ENCODE measurements at places on chromosomes 4 and X.

GRCh38 chr4:150332086-150332485 is 249.9 kb upstream of the MAB21L2 start:
- DNase-seq: no peak

- no peak for DNase-seq
These were observed 262.1 kb upstream of the NR3C2 start for GRCh38 chr4:148704291-148704690.

DNA sequence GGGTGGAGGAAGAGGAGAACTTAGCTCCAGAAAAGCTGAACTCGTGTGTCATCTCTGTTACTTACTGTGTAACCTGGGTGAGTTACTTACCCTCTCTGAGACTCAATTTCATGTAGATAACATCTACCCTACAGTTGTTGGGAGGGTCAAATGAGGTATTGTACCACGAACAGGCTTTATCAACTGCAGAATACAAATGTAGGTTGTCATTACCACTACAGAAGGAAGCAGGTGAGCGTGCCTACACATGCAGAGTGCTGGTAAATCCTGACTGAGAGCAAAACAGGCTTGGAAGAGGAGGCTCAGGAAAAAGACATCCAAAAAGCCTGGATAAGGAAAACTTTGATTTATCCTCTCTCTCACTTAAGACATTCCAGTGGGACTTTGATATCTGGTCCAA is 7.2 kb downstream of the PIGA start:
- no peak for DNase-seq

DNA sequence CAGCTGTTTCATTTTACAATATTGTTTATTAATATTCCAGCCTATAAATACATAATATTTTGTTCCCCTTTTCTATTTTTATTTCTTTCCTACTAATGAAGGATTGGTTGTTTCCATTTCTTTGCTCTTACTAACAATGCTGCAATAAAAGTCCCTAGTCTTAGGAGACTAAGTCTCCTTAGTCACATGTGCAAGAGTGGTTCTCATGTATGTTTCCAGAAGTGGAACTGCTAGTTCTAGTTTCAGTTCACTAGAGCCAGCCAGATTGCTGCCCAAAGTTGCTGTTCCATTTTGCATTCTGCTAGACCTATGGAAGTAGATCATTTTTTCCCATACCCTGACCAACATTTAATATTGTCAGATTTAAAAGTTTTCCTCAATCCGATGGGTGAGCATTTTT is 44.3 kb downstream of the CNGA1 start:
- no peak for DNase-seq

DNA sequence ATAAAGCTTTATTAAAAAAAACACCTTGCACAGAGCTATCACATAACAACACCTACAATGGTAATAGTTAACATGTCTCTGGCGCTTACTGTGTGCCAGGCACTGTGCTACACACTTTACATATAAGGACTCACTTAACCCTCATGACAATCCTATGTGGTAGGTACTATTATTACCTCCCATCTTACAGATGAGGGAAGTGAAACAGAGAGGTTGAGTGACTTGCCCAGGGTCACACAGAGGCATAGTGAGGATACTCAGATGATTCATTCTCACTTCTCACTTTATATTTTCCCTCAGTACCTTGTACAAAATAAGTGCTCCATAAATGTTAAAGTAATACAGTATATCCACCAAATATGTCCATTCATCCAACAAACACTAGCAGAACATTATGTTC is 43.4 kb upstream of the IQSEC2 start:
- no peak for DNase-seq

DNA sequence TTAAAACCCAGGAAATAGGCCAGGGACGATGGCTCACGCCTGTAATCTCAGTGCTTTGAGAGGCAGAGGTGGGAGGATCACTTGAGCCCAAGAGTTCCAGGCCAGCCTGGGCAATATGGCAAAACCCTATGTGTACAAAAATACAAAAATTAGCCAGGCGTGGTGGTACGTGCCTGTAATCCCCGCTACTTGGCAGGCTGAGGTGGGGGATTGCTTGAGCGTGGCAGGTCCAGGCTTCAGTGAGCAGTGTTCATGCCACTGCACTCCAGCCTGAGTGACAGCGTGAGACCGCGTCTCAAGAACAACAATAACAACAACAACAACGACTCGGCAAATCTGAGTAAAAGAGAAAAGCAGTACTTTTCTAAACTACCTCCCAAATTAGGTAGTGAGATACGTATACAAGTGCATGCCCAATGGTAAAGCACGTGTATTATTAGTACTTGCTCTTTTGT is 13.0 kb upstream of the NDUFC1 start:
- no peak for DNase-seq

GRCh38 chrX:153549807-153550206 is 32.4 kb downstream of the ATP2B3 start:
- DNase-seq: no peak

- no peak for DNase-seq
These were observed 101.9 kb downstream of the TET2 start for GRCh38 chr4:105248613-105249012.

GRCh38 chrX:9081271-9081670 is 47.3 kb upstream of the FAM9B start:
- no peak for DNase-seq

DNA sequence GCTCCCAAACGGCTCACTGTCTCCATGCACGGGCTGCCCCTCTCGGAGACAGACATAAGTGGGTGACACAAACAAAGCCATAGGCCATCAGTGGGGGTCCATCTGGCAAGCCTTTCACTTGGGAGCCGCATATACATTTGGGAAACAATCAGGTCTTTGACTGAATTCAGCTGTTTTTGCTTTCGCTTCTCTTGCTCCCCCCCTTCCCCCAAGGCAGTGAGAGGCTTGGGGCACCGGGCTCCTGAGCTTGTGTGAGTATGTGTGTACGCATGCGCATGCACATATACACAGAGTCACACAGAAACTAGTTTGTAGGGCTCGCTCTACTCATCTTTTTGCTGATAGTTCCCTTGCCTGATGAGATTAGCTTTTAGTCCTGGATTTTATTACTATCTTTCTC is 284.4 kb downstream of the AFF2 start:
- DNase-seq: no peak

DNA sequence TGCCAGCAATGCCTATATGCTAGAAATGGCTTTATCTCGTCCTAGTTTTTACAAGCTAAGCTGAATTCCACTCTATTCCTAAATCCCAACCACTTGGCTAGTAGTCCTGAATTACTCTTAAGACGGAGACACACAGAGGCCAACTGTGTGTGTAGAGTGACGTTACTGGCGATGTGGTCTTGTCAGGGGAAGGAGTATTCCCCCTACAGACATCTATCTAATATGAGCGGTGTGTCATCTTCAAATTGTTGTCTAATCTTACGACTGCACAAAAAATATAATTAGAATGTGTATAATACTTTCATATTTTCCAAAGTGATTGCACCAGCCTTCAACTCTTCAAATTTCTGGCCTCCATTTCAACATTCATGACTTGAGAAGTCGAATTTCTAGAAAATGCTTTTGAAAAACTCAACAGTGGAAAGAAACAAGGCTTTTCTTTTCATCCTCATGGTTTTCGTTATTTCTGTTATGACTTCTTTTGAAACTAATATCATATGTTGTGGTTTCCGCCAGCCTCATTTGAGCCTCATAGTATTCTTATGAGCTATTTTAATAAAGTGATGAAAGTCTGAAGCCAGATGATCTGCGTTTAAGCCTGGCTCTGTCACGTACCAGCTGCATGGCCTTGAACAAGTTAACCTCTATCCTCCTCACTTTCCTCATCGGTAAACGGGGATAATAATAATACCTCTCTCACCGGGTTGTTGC is 132.3 kb downstream of the SOWAHB start:
- no peak for DNase-seq

GRCh38 chr4:171875291-171875690 is 62.1 kb downstream of the GALNTL6 start:
- DNase-seq: no peak

DNA sequence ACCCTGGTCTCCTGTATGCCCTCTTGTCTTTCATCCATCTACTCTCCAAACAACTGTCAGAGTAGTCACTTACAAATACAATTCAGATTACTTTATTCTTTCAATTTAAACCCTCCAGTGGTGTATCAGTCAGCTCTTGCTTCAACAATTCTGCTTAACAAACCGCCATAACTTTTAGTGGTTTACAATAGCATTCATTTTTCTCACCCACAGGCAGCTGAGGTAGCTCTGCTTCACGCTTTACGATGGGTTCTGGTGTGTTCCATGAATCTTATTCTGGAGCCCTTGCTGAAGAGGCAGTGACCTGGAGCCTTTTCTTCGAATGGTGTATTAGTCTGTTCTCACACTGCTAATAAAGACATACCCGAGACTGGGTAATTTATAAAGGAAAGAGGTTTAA is 86.2 kb upstream of the CAMK2D start:
- DNase-seq: no peak

- no peak for DNase-seq
These were observed 961 bp upstream of the NOCT start for GRCh38 chr4:139014371-139015268.

GRCh38 chr4:93841803-93842345 is 13.3 kb downstream of the ATOH1 start:
- no peak for DNase-seq

GRCh38 chr4:68780232-68780631 is 35.6 kb upstream of the UGT2B10 start:
- DNase-seq: no peak

- no peak for DNase-seq
These were observed 3.1 kb downstream of the DIAPH2 start for GRCh38 chrX:96687776-96688175.

- DNase-seq: no peak
These were observed 27.5 kb downstream of the PCYT1B start for GRCh38 chrX:24619647-24620046.

DNA sequence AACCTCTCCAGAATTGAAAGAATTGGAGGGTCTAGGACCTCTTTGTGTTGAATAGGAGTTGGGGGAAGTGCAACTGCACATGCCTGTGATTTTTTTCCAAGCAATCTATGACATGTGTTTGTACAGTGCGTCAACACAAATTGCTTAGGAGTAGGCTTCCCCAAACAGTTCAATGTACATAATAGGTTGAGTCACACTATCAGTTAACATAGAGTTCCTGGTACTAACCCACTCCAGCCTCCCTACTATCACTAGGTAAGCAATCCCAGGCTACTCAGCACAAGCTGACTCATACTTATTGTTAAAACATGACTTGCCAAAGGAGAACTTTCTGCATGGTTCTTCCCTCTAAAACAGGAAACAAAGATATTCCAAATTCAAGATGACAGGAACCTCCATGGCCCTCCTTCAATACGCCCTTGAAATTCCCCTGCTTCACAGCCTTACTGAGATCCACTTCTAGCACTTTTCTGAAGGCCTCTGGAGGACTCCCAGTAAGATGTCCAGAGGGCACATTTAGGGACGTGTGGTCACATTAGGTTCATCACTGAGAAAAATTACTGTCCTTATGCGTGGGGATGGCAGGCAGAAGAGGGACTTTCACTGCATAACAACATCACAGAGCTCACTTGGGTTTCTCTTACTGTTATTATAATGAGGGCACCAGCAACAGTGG is 8.4 kb upstream of the VSIG1 start:
- DNase-seq: no peak

DNA sequence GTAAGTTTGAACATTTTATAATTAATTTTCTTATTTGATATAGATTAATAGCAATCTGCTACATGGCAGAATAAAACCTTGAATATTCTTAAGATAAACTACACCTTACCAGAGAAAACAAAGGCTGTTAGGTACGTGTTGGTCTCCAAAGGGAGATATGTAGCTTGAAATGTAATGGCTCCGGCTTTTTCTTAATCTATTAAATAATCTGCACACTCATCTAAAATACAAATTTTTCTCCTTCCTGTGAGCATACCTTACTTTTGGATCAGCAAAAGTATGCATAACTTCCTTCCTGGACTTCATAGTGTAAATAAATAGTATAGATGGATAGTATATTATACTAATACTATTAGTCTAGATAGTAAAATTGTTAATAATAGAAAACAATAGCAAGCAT is 141.3 kb downstream of the JADE1 start:
- no peak for DNase-seq

GRCh38 chrX:20712811-20713210 is 446.1 kb upstream of the RPS6KA3 start:
- no peak for DNase-seq

- no peak for DNase-seq
These were observed 738 bp upstream of the HPF1 start for GRCh38 chr4:169758401-169758962.

DNA sequence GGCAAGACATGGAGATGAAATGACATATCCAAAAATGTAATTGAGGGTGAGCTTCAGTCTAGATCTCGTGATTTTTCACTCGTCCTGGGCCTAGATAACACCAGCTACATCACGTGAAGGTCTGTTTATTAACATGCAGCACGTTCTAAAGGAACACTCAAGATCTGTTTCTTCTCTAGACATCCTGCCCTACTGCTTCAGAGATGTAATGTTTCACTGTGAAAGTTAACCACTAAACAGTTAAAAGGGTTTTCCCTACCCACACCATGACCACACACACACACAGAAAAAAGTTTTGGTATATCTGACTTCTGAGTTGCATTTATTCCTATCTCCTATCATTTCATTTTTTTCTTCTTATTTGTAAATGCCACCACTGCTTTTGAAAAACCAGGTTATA is 52.3 kb upstream of the SMIM31 start:
- DNase-seq: no peak

DNA sequence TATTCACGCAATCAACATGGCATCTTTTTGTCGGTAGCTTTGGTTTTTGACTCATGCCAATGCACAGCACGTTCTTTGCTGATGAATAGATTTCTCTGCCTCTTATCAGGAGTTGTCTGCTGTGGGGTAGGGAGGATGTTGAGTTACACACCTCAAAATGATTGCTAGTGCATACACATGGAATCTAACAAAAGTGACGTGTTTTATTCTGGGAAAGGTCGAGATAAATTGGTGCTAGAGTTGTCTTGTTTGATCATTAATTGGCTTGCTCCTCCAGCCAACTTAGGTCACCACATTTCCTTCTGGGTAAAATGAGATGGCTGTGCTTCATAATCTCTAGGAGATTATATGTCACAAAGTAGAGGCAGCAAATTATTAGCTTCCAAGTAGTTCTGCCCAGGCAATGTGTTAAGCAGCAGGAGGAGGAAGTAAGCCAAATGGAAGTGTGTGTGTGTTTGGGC is 3.9 kb downstream of the RAB9A start:
- no peak for DNase-seq

GRCh38 chr4:182697094-182697493 is 220.1 kb downstream of the DCTD start:
- no peak for DNase-seq

GRCh38 chr4:3037957-3038461 is 36.3 kb downstream of the HTT-AS start:
- DNase-seq: no peak
